CD4-positive, alpha-beta T cell (primary cell): ENCODE measurements at places on chromosomes 7 and 10. TPM values are rescaled to one million over a fixed set of nuclear protein-coding genes. Genes with fewer than 3 reads are reported as not detected.

TMEM213 gene
- total RNA-seq, result not detected

SLC39A12 gene
- not detected for total RNA-seq

AKR1C8 gene
- 0.27 TPM for total RNA-seq

PIP gene
- not detected for total RNA-seq

AS3MT gene
- total RNA-seq, result 0.67 TPM

BTBD16 gene
- total RNA-seq, result not detected

PAX2 gene
- total RNA-seq, result not detected

AGAP4 gene
- 24.8 TPM for total RNA-seq

MSMB gene
- total RNA-seq, result not detected

DRGX gene
- total RNA-seq, result not detected

HABP2 gene
- total RNA-seq, result not detected

CAV2 gene
- total RNA-seq, result not detected

MAT1A gene
- total RNA-seq, result not detected

MUC12 gene
- total RNA-seq, result 0.60 TPM

EZH2 gene
- total RNA-seq, result 17.6 TPM

ITGB8 gene
- total RNA-seq, result not detected

NEUROG3 gene
- not detected for total RNA-seq

DNA sequence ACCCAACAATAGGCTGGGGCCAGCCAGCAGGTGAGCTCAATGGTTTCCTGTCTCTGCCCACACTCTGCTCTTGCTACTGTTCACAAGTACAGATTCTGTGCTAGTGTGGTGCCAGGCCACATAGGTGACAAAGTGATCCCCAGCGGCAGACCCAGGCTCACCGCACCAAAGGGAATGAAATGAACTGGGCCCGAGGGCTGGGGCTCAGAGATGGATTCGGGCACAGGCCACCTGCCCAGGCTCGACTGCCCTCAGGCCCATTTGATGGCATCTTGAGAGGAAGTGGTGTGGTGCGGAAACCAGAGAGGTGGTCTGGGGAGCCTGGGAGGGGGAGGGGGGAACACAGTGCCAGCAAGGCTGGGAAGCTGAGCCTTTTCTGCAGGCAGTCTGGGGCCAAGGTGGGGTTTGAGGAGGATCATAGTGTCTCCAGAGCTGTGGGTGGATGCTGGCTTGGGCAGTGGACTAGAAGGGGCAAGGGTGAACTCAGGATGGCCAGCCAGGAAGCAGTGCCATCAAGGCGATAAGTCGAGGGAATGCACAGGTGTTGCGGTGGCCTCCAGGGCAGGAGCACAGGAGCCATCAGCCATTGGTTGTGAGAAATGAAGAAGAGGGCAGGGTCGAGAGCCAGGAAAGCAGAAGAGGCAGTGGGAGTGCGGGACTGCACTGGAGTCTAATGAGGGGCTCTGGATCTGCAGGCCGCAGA, 85.2 kb downstream of the ARHGAP22 start:
- no peak for DNase-seq

- no peak for DNase-seq
Observed at GRCh38 chr7:36507475-36508440, 118.1 kb downstream of the ANLN start.

- no peak for DNase-seq
Observed at GRCh38 chr10:4847561-4848355, 21.8 kb downstream of the AKR1E2 start.

- DNase-seq, result no peak
Observed at GRCh38 chr10:43076876-43077420, at the start of gene RET. Gene RET, plus strand, starts transcription at chr10:43077069. Its CDS starts 190 bp downstream, at chr10:43077259.

- no peak for DNase-seq
Observed at GRCh38 chr10:49567810-49568209, 28.9 kb upstream of the ERCC6 start.

DNA sequence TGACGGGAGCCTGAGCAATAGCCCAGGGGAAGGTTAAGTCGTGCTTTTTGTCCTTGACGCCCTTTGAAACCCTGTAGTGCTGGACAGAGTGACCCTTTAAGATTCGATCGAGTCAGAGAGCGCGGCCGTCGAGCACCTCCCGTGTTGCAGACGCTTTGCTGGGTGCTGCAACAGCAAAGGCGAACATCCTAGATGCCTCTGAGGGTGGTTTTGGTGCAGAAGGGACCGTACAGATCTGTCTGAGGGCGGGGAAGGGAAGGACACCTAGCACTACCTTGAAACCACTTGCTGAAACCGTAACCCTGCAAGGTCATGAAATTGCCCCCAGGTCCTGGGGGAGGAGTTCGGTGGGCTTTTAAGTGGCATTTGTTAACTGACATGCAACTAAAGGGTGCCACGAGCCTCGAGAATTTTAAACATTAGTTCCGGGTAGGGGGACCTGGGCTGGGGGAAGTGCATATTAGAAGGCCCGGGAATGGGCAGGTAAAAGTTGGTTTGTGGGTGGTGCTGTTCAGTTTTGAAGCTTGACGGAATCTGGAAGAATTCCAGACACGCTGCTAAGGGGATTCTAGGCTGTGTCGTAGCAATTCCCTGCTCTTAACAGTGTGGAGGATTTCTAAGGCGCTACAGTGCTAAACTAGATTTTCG, 786 bp downstream of the ATP5F1C start:
- peak; percentile 3 for DNase-seq

- no peak for DNase-seq
Observed at GRCh38 chr7:78443811-78444210, 645.2 kb downstream of the PHTF2 start.

DNA sequence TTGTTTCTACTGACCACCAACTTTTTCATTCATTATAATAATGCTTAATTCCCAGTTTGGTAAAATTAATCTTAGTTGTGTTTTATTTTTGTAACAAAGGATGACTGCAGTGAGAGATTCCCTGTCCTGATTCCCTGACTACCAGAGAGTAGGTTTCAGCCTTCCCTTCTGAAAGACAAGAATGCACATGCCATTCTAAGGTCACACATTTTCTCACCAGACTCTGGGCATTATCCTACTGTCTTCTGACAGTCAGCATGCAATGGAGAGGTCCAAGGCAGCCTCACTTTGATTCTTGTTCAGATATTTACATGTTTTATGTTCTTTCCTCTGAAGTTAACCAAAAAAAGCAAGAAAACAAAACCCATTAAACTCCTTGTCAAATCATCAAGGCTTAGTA, 372.7 kb upstream of the CDC14C start:
- no peak for DNase-seq

DNA sequence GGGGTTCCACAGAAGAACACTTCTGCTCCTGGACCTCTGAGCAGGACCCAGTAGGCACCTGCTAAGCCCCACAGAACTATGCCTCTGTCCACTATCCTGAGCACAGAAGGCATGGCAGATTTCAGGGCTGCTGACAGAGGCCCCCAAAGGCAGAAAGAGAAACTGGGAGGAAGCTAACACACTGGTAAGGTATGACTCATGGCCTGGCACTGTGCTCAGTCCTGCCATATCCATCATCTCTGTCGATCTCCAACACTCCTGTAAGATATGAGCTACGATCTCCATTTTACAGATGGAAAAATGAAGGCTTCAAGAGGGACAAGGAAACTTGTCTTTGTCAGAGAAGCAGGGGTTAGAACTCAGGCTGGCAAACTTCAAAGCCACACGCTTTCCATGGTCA, 62.2 kb downstream of the GRID1 start:
- DNase-seq, result no peak

- DNase-seq, result no peak
Observed at GRCh38 chr7:84547331-84547730, 352.7 kb upstream of the SEMA3A start.

GRCh38 chr7:95018021-95018420, 110.6 kb downstream of the PPP1R9A start:
- no peak for DNase-seq

GRCh38 chr7:101650579-101651081, 21.5 kb upstream of the MYL10 start:
- no peak for DNase-seq

GRCh38 chr7:50369143-50370026, 64.9 kb downstream of the IKZF1 start:
- DNase-seq, result no peak

GRCh38 chr10:132989476-132990415, 47.4 kb upstream of the CFAP46 start:
- no peak for DNase-seq

DNA sequence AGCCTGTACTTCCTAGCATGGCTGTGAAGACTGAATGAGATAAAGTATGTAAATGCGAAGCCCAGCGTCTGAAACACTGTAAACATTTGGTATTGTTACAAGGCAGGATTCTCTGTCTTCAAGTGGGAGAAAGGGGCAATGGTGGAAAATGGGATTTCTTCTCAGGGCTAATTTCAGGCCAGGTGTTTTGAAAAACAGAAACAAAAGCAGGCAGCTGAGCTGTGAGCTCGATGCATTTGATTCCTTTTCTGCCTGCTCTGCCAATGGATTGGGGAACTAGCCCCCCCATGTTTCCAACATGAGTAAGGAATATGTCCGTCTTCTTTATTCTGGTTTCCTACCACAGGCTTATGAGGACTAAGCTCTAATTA, 732.1 kb upstream of the AUTS2 start:
- DNase-seq, result no peak

GRCh38 chr10:77410523-77410922, 227.1 kb downstream of the KCNMA1 start:
- no peak for DNase-seq

DNA sequence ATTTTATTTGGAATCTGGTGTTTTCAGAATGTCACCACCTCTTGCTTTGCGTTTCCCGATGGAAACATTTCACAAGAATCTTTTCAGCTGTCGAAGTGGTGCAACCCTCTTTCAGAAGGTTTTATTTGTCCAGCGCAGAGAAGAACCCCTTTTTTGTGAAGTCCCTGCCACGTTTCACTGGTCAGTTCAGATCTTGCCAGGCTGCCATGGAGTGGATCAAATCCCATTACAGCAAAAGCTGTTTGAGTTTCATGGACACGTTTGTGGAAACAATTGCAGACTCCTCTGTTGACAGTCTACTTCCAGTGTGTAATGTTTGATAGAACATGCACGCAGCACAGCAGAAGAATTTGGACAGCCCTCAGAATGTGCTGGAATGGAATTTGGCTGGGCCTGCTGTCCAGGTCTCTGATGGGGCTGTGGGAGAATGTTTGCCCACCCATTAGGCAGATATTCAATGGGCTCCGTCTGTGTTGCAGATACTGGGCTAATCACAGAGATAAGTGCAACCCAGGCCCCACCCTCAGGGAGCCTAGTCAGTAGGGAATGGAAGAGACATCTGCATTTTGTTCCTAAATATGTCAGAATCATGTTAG, 143.2 kb downstream of the GRK5 start:
- DNase-seq, result no peak

GRCh38 chr7:105354383-105354782, 34.3 kb downstream of the SRPK2 start:
- DNase-seq, result no peak

GRCh38 chr10:105154736-105155135, 513.6 kb downstream of the SORCS3 start:
- DNase-seq, result no peak

- no peak for DNase-seq
Observed at GRCh38 chr10:48993627-48994026, 54.0 kb upstream of the LRRC18 start.

DNA sequence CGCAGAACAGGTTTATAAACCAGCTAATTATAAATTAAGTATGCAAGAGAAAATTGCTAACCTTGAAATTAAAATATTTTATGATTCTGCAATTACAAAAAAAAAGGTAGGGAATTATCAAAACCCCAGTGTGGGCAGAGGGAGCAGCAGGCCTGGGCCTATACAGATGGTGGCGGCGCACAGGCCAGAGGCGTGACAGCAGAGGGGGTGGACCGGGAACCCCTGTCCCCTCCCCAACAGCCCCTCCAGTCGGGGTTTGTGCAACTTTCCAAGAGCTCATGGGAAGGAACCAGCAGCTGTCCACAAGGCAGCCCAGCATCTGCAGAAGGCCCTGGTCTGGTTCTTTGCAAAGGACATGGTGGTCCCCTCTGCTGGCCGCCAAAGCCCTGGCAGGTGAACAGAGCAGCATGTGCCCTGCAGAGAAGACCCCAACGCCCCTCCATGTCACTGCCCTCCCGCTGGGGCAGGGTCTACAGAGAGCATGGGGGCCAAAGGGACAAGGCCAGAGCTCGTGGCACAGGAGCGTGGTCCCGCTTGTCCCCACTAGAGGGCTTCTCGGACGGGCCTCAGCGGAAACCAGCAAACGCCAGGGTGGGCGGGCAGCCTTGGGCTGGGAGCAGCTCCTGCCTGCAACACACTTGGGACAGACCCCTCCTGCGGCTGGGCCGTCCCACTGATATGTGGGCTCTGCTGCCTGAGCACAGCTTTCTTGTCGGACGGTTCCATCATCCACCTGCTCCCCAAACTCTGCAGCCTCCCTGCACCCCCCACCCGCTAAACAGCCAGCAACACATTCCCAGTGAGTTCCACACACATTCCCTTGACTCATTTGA, 75.1 kb downstream of the EBF3 start:
- peak; percentile 48 for DNase-seq

- no peak for DNase-seq
Observed at GRCh38 chr10:81215498-81215897, 659.5 kb upstream of the NRG3 start.

GRCh38 chr7:87774690-87775089, 101.5 kb downstream of the SLC25A40 start:
- DNase-seq, result no peak

DNA sequence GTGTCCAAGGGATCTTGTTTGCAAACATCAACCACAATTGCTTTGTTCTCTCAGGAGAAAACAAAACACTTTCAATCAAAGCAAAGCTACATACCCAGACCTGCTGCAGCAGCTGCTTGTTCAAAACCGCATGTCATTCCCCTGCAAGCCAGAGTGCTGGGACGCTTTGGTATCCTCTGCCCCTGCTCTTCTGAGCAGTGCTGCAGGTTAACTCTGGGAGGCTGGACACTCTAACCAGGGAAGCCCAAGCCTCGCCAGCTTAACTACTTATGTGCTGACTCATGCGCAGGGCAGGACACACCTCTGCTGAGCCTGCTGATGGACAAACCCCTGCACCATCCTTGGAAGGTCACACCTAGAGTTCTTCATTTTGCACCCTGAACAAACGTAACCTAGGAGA, 28.2 kb upstream of the ASAH2 start:
- no peak for DNase-seq

- DNase-seq, result no peak
Observed at GRCh38 chr10:28217848-28218247, 85.0 kb downstream of the MPP7 start.

- no peak for DNase-seq
Observed at GRCh38 chr10:6582298-6582697, 2.2 kb upstream of the PRKCQ start.

- no peak for DNase-seq
Observed at GRCh38 chr10:132155723-132156381, 30.9 kb upstream of the DPYSL4 start.

GRCh38 chr10:80520661-80521470, 16.8 kb upstream of the SH2D4B start:
- DNase-seq, result no peak
